ENCODE measurements at places on chromosomes 16 and 17.

- no peak for DNase-seq
These were observed 3.0 kb downstream of the SALL1 start for GRCh38 chr16:51147776-51148677.

GRCh38 chr17:35947156-35947585, 3.7 kb upstream of the LYZL6 start:
- DNase-seq = peak; percentile 52

DNA sequence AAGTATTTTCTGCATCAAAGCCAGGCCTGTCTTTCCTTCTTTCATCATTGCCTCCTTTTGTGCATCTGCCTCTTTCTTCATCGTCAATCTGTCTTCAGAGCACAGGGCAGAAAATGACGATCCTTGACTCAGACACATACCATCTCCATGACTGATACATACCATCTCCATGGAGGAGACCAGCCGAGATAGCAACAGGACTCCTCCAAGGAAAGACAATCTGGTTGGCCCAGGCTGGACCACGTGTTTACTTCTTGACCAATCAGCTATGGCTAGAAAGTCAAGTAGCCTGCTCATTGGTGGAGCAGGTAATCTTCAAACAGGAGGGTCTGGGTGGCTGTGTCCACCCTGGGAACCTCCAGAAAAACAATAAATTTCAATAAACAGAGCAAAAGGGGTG, 164.6 kb downstream of the CPPED1 start:
- no peak for DNase-seq

- DNase-seq = no peak
These were observed 59.2 kb downstream of the B9D1 start for GRCh38 chr17:19303367-19303776.

GRCh38 chr17:78862073-78863023, 21.7 kb upstream of the USP36 start:
- no peak for DNase-seq

DNA sequence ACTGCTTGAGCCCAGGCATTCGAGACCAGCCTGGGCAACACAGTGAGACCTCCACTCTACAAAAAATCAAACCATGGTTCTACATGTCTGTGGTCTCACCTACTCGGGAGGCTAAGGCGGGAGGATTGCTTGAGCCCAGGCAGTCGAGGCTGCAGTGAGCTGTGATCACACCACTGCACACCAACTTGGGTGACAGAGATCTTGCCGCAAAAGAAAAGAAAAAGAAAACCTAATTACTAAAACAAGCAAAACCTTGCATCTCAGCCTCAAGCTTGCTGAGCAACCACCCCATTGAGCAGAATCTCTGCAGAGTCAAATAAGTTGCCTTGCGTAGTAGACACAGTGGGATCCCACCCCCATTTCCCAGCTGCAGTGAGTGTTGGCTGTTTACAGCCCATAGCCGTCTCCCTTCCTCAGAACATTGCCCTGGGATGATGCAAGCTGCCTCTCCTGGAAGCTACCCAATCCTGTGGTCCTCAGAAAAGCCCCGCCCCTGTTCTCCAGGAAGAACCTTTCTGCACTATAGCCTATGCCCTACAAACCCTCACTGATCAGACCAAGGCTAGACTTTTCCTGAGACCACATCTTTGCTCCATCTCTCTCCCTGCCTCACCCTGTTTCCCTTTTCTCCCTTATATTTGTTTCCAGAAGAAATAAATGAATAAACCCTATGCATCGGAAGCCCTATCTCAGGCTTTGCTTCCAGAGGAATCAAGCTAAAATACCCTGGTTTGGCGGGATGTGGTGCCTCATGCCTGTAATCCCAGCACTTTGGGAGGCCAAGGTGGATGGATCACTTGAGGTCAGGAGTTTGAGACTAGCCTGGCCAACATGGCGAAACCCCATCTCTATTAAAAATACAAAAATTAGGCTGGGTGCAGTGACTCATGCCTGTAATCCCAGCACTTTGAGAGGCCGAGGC, 16.7 kb upstream of the ERN2 start:
- DNase-seq = no peak

GRCh38 chr17:8101721-8102120, 14.2 kb upstream of the ALOX12B start:
- DNase-seq = no peak

DNA sequence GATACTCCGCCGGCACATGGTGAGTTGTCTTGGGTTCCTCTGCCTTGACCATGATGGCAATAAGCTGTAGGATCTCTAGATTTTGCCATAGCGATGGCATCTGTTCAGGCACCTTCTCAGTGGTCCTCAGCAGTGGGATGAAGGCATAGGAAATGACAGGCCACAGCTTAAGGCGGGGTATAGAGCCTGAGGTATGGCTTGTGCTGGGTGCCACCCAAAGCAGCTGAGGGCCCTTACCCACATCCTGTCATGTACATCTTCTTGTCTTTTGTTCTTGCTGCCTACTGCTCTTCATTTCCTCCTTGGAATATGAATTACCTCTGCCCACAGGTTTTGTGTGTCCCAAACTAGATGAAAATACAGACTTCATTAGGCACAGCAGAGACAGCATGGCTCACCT, 29.5 kb downstream of the KAT7 start:
- DNase-seq = peak; percentile 35

DNA sequence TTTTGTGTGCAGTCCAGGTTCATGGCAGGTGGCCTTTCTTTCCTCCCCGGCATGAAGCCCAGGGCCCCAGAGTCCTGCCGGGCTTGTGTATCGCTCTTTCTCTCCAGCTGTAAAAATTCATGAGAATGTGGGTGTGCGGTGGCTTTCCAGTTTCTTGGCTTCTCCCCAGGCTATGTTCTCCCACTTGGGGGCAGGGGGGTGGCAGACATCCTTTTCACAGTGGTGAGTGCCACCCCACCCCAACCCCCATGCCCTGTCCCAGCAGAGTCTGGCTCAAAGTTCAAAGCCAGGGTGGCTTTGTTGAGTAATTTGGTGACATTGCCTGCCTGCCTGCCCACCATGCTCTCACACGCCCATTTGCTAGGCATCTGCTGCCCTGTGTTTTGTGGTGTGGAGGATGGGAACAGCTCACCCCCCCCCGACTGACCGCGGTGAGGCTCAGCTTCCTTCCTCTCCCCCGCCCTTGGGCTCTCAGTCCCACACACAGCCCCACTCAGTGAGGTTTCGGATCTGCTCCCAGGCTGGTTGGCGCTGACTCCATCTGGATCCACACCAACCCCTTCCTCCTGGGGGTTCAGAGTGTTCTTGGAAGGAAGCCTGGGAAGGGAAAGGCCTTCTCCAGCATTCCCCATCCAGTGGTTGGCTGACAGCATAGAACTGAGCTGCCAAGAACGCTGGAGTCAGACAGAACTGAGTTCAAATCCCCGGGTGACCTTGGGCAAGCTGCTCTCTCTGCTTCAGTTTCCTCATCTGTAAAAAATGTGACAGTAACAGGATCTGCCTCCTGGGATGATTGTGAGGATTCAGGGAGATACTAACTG, 36.0 kb downstream of the CHD9 start:
- peak; percentile 3 for DNase-seq

- no peak for DNase-seq
These were observed 55.7 kb downstream of the KNOP1 start for GRCh38 chr16:19662351-19662750.

- DNase-seq = no peak
These were observed 2.7 kb upstream of the KCNJ2 start for GRCh38 chr17:70166615-70167014.

GRCh38 chr16:19698480-19699465, 19.3 kb downstream of the KNOP1 start:
- no peak for DNase-seq

GRCh38 chr17:82257473-82257872, 16.0 kb downstream of the CSNK1D start:
- peak; percentile 66 for DNase-seq

DNA sequence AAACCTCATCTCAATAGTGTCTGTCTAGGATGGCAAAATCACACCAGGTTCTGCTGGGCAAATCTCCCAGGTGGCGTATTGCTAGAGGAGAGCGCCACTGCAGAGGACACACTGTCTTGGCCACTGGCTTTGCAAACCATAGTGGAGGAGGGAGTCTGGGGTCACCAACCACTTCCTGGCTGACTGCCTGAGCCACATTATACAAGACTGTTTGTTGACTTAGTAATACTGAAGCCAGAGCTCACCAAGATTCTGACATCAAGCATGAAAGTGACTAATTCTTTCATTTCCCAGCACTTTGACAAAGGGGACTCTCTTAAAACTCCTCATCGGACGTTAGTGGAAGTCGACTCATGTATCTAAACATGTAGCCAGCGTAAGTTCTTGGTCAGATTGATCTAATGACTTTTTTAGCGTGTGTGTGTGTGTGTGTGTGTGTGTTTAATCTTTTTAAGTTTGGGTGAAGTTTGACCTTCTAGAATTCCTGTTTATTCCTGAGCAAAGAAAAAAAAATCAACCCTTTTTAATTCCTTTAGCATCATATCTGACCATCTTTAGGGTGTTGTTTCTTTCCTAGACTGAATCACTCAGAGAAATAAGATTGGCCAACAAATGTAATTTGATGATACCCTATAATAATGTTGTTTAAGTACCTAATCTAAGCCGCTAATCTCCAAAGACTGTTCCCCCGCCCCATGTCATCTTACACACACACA, 13.7 kb downstream of the PITPNC1 start:
- DNase-seq = peak; percentile 85

- DNase-seq = no peak
These were observed 275.3 kb downstream of the SHISA9 start for GRCh38 chr16:13176711-13177110.

DNA sequence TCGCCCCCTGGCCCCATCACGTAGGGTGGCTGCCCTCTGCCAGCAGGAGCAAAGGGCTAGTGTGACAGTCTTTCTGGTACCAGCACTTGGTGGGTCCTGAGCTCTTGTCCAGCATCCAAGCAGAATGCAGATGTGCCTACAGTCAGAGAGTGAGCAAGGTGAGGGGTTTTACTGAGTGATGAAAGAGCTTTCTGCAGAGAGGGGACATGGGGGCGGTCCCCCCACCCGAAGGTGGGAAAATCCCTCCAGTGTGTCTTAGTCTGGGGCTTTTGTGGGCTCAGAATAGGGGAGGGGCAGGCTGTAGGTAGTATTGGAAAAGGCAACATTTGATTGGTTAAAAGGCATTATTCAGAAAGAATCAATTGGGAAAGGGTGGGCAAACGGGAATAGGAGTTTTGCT, 152.3 kb downstream of the RPTOR start:
- DNase-seq = no peak

DNA sequence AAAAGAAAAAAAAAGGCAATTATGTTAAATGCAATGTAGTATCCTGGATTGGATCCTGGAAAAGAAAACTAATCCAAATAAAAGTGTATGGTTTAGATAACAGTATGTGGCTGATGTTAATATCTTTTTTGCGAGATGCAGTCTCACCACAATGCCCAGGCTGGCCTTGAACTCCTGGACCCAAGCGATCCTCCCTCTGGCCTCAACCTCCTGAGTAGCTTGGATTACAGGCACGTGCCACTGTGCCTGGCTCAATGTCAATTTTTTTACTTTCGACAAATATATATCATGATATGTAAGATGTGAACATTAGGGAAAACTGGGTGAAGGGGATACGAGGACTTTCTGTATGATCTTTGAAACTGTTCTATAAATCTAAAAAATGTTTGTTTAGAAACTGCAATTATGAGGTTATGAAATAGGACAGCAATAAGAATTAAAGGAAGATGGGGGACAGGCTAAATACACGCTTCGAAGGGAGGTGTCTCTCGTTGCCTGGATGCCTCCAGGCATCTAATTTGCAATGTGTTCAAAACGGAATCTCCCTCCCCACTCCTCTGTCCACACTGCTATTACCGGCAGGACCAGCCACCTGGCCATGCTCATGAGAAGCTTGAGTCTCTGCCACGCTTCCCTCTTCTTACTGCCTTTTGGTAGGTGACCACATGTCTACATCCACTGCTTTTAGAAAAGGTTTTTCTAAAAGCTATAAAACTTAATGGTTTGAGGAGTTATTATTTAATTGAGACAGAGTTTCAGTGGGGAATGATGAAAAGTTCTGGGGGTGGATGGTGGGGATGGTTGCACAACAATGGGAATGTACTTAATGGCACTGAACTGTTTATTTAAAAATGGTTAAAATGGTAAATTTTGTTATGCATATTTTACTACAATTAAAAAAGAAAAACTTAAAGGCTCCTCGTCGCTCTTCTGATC, 15.2 kb downstream of the UBE2O start:
- DNase-seq = no peak

GRCh38 chr16:47625115-47625567, 164.0 kb downstream of the PHKB start:
- no peak for DNase-seq

Measured in activated T-cell treated with anti-CD3 and anti-CD28 coated beads, Interleukin-2, amount 50 U/mL, for 72 hours (primary cell).